ENCODE measurements at places on chromosomes 7 and 10.

DNA sequence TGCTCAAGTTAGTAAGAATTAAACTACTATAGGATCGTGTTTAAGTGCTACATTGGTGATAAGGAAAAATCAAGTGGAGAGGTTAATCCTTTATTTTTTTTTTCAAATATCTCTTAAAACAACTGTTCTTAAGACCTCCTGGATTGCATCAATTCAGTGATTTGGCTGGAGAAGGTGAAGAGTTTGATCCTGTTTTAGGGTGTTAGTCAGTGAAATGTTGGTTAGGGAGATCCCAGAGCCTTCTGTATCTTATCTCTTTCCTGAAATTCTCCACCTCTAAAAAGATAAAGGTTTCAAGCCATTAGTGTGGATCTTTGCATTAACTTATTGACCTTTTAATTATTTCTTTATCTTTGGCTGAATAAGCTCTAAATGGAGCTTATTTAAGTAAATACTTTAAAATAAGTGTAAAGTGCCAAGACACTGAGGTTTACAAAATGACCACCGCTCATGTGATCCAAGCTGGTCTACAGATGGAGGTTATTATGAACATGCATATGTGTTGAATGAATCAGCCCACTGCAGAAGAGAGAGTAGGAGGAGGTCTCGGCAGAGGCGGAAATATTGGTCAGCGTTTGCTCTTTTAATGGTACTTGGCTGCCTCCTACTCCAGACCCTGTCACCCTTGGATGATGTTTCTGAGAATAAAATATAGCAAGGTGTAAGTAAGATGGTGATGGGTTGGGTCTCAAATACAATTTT is 51.8 kb upstream of the BMPER start:
- peak; percentile 84 for DNase-seq

DNA sequence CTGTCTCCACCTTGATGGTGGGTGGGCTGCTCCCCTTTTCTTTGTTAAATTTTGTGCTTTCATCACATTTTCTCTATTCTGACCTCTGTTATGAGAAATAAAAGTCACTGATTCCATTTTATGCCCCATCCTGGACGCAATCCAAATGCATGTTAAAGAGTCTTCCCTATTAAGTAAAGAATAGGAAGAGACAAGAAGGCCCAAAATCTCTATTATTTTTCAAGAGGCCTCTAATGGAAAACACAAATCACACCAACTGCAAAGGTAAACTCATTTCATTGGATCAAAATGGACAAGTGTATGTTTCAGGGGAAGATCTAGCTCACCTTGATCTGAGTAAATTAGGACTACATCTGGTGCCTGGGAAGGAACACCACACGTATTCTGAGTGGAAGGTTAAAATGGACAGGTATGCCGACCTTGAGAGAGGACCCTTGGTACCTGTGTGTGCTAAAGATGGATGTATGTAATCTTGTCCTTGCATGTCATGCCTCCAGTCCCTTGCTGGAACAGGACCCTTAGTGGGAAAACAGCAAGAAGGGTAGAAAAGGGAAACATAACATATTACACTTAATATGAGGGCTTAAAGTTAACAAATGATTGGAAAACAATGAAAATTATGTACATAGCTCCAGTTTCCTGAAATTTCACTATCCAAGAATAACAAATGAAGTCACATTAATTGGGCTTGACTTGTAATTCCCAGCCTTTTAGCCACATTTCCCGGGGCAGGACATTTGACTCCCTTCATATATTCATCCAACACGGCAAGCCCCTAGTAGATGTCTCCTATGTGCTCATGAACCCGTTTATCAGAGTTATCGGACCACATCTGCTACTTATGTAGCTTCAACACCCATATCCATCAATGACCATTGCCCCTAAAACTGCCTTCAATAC is 7.6 kb downstream of the IFIT2 start:
- DNase-seq = no peak

DNA sequence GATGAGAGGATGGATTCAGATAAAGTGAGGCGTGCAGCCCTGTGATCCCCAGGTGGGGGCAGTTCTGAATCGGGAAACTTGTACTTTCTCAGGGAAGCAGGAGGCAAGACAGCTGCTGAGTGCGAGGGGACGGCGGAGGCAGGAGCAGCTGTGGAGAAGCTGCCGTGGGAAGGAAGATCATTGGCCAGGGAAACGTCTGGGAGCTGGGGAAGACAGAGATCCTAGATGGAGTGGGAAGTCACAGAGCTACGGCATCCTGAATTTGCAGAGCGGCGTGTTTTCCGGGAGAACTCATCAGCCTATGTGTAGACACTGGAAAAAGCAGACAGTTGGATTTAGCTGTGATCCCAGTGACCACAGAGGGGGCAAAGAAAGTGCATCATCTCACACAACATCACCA is 9.2 kb downstream of the PRKCQ start:
- DNase-seq = no peak

GRCh38 chr7:55245271-55245723 is 119.8 kb upstream of the LANCL2 start:
- DNase-seq = peak; percentile 62

GRCh38 chr10:86104611-86105145 is 261.9 kb downstream of the GRID1 start:
- DNase-seq = no peak

DNA sequence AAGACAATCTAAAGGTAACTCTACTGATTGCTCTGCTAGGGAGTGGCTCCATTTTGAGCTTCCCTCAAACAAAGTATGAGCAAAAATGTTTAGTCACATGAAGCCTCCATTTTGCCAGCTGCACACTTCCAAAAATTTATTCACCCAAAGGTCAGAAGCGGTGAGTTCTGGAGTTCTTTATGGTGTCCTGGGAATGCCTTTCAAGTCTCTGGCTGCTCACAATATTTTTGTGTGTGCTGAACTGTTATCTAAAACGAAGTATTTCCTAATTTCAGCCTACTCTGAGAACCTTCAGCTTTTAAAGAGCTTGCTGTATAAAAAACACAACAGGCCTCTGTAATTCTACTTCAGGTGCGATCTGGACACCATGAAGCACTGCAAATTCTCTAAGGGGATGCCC is 15.6 kb downstream of the NRCAM start:
- no peak for DNase-seq

GRCh38 chr7:102974366-102975236 is 61.8 kb downstream of the LRRC17 start:
- DNase-seq = no peak

- no peak for DNase-seq
Observed at GRCh38 chr10:60182691-60183090, 207.0 kb downstream of the ANK3 start.

- no peak for DNase-seq
Observed at GRCh38 chr10:7407368-7408290, 3.2 kb downstream of the SFMBT2 start.

GRCh38 chr10:132010483-132010882 is 28.8 kb upstream of the BNIP3 start:
- no peak for DNase-seq

GRCh38 chr7:79284211-79284610 is 169.3 kb downstream of the MAGI2 start:
- DNase-seq = no peak

GRCh38 chr10:63761243-63761642 is 240.0 kb downstream of the REEP3 start:
- no peak for DNase-seq

DNA sequence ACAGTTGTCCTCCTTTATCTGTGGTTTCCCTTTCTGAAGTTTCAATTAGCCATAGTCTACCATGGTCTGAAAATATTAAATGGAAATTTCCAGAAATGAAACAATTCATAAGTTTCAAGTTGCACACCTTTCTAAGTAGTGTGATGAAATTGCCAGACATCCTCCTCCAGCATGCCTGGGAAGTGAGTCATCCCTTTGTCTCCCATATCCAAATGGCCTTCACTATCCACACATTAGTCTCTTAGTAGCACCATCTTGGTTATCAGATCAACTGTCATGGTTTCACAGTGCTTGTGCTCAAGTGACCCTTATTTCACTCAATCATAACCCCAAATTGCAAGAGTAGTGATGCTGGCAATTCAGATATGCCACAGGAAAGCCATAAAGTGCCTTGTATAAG is 83.4 kb upstream of the PPP1R9A start:
- no peak for DNase-seq

GRCh38 chr10:9301148-9301547 is 1246.7 kb downstream of the GATA3 start:
- no peak for DNase-seq

DNA sequence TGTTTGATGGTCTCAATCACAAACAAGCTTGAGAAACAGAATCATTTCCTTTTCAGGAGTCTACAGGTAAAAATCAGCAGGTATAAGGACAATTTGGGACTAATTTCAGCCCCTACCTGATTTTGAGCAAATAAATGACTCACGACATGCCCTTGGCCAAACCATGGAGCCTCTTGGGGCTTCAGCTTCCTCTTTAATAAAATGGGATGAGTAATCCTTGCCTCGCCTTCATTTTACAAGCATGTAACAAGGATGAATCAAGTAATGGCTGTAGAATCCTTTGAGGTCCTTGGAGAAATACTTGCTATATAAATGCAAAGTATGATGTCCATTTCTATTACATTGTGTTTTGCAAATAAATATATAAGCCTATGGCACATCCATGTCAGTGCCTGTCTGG is 212.8 kb upstream of the PODXL start:
- DNase-seq = peak; percentile 25

DNA sequence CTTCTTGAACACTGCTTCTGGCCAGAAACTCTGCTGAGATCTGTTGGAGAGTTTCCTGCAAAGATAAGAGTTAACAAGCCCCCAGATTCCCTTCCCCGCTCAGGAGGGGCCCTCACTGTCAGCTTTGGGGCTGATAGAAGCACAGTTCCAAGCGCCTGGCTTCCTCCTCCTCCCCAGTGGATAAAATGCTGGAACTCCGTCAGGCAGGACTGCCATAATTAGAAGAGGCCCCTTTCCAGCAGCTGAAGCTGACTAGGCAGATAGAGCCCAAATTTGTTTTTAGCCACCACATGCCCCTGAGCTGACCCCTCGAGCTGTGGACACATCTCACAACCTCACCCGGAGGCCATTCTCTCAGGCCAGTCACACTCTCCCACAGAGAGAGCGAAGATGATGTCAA is 89.4 kb downstream of the TBXAS1 start:
- no peak for DNase-seq

- DNase-seq = peak; percentile 12
Observed at GRCh38 chr7:2785071-2785500, 59.0 kb downstream of the GNA12 start.

DNA sequence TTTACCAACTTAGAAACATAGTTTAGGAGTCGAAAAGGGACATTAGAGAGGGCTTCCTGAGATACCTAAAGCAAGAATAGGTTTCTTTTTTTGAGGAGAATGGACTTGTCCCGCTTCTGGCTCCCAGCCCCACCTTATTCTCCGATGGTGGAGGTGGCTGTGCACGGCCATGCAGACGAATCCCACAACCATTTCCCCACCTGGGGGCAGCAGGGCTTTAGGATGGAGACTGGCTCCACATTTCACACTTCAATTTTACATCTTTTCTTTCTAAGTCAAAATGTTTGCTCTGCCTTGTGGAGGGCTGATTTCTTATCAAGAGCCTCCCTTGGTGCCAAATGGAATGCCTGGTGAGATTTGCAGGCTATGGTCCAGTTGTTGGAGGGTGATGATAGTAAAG is 118.5 kb downstream of the GLRX3 start:
- no peak for DNase-seq

GRCh38 chr10:21907436-21907835 is 96.1 kb downstream of the DNAJC1 start:
- no peak for DNase-seq

GRCh38 chr10:32084185-32084851 is 28.1 kb upstream of the KIF5B start:
- no peak for DNase-seq

GRCh38 chr7:150996376-150997074 is 5.7 kb downstream of the NOS3 start:
- no peak for DNase-seq

DNA sequence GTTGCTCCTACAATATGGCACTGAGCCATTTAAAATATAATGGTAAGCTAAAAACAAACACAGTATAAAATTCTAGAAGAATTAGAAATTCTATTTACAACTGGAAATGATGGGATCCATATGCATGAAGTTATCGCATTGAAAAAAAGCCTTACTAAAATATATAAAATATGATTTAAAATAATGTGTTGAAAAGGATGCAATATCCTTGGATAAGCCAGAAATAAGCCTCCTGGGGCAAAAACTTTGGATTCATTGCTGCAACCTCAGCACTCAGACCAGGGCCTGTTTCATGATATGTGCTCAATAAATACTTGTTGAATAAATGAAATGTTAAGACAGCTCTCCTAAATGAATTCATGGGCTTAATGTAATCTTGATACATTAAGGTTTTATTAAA is 170.2 kb downstream of the SEM1 start:
- DNase-seq = no peak

DNA sequence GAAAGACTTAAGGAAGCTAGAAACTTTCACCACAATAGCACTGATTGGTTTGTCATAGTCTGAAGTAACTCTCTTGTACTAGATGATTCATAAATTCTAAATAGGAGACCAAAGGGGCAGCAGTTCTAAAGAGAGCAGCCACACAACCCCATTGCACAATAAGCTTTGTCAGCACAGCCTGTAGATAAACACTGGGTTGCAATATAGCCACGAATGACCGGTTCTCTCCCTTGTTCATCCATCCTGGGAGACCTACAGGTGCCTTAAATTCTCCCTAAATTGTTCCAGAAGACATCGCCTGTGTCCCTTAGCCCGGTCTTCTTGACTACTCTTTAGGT is 167.0 kb downstream of the SNX13 start:
- DNase-seq = peak; percentile 87

DNA sequence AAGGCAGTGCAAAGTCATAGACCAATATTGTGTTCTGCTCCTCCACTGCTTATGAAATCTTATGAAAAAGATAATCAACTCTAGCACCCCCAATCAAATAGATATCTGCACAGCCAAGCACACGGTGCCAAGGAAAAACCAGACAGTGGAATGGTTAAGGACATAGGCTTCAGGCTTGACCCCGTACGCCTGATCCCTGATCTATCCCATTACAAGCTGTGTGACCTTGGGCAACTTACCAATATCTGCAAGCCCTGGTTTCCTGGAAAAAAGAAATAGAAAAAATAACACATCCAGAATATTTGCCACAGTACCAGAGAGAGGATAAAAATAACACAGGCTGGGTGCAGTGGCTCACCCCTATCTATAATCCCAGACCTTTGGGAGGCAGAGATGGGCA is 56.9 kb downstream of the GRB10 start:
- DNase-seq = no peak

DNA sequence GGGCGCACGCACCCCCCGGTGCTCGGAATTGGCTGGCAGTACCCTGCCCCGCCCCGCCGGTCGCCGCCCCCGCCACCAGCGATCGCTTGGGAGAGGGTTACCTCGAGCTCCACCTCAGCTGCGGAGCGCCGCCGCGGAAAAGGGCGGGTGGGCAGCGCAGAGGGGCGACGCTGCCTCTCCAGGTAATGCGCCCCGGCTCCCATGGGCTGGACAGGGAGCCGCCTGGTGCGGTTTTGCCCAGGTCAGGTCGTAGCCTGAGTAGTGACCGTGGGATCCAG is 1.3 kb downstream of the PFKFB3 start:
- DNase-seq = no peak

Data from HFFc6 (cell line).